ENCODE measurements at places on chromosomes 13 and 19.
A peak's percentile ranks its signal among the peaks of the same experiment; 100 is the strongest.

GRCh38 chr13:46953331-46953730, 56.5 kb upstream of the HTR2A start:
- no peak for DNase-seq

- DNase-seq = no peak
These were observed 11.5 kb downstream of the FZR1 start for GRCh38 chr19:3517638-3518037.

GRCh38 chr19:49677901-49678674, 1.0 kb downstream of the PRMT1 start:
- peak; percentile 64 for DNase-seq

- DNase-seq = no peak
These were observed 40.5 kb downstream of the TEX26 start for GRCh38 chr13:30972888-30973377.

DNA sequence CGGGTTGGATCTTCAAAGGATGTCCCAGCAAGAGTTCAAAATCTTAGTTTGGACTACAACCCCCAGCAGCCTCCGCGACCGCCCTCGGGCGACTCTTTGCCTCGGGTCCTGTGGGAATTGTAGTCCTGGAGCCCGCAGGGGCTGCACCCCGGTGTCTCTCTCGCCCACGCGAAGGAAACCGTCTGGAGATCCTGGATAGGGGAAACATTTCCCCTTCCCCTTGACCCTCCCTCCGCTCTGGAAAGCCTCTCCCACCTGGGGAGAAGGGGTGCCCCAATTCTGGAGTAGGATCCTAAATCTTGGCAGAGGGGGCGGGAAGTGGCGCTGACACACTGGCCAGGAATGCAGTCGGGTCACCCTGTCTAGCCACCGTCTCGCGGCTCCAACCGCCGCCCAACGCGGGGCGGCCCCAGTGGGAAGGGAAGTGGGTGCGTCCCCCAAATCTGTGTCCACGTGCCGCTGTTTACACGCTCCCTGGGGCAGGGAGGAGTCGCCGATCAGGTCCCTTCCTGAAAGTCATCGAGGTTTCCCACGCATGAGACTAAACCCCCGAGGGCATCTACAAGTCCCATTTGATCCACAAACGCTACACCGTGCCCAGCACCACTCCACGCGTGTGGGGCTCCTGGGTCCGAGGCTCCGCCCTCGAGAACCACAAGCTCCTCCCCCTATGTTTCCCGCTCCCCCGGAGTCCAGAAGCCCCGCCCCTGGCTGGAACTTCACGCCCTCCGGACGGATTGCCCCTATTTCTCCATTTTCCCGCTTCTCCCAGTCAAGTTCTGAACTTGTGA, 761 bp upstream of the PPP1R13L start:
- DNase-seq = peak; percentile 87

- no peak for DNase-seq
These were observed 97.0 kb upstream of the GPR183 start for GRCh38 chr13:99404005-99404755.

- no peak for DNase-seq
These were observed 109.2 kb downstream of the OLFM4 start for GRCh38 chr13:53137779-53138178.

DNA sequence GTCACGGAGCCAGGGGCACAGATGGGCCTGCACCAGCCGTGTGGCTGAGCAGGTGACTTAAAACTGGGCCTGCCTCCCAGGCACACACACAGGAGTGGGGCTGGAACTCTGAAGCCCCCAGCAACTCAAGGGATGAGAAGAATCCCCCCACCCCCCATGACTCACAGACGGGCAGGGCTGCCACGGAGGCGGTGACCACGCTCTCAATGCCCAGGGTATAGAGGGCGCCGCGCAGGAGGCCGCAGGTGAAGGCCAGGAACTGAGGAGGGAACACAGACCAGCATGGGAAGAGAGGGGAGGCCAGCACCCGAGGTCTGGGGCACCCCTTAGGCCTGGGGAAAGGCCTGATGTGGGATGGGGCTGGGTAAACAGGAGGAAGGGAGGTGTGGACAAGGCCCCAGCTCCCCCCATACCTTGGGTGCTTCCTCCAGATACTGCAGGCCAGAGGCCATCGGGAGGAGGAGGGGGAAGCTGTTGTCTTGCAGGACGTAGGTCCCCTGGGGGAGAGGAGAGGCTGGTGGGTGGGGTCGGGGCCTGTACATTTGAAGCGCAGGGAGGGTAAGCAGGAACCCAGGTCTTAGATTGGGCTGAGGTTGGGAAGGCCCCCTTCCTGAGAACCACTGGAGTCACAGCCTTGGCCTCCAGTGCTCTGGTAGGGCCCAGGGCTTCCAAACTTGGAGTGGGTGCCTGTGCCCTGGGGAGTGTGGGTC, 3.1 kb upstream of the NKPD1 start:
- no peak for DNase-seq

DNA sequence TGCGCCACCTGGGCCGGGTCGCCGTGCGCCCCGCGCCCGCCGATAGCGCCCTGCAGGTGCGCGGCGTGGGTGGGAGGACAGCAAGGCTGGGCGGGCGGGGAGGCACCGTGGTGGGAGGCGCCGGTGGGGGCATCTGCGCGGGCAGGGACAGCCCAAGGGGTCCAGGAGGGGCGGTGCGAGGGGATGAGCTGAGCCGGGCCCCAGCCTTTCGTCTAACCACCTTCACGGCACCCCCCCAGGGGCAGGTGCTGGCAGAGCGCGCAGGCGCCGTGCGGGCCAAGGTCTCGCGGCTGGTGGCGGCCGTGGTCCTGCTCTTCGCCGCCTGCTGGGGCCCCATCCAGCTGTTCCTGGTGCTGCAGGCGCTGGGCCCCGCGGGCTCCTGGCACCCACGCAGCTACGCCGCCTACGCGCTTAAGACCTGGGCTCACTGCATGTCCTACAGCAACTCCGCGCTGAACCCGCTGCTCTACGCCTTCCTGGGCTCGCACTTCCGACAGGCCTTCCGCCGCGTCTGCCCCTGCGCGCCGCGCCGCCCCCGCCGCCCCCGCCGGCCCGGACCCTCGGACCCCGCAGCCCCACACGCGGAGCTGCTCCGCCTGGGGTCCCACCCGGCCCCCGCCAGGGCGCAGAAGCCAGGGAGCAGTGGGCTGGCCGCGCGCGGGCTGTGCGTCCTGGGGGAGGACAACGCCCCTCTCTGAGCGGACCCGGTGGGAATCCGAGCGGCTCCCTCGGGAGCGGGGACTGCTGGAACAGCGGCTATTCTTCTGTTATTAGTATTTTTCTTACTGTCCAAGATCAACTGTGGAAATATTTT, 3.1 kb downstream of the KISS1R start:
- no peak for DNase-seq

DNA sequence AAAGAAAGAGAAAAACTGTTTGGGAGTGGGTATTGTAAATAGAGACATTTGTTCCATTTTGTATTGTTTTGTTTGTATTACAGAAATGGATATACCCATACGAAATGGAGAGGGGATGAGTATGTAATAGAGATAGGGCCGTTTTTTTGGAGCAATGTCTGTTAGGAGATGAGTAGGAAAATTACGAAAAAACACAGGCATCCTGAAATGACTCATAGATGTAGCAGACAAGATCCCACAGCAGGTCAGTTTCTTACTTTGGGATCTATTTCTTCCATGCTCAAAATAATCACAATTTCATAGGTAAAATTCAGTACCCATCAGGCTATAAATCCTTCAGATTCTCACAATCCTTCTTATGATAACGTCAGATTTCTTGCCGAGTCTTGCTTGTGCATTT, 779.4 kb upstream of the SLITRK1 start:
- no peak for DNase-seq

DNA sequence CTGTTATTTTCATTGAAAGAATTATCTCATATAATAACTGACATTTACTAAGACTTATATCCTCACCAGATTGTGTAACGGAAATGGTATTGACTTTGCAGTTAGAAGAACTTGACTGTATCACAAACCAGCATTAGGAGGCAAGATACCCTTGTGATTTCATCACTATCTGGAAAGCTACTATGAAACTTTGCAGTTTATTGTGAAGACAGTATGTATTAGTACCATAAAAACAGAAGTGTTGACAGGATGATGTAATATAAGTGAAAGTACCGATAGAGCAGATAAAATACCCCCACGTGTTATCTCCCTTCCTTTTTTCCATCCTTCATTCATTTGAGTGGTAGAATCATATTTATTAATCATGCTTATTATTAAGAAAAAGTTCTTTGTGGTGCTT, 365.7 kb upstream of the KLHL1 start:
- DNase-seq = no peak

DNA sequence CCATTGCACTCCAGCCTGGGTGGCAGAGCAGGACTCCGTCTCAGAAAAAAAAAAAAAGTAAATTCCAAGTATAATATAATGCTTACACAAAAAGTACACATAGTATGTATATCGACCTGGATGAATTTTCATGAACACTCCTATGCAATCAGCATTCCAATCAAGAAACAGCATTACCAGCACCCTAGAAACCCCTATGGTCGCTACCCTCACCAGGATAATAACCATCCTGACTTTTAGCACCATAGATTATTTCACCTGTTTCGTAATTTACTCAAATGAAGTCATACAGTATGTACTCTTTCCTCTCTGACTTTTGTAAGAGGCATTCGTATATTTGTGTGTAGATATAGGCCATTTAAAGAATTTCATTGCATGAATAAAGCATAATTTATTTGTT, 47.6 kb downstream of the PCDH8 start:
- no peak for DNase-seq

- DNase-seq = peak; percentile 80
These were observed 41.9 kb downstream of the CERS4 start for GRCh38 chr19:8251025-8251472.

- DNase-seq = no peak
These were observed 12.4 kb upstream of the DGKH start for GRCh38 chr13:42035905-42036521.

DNA sequence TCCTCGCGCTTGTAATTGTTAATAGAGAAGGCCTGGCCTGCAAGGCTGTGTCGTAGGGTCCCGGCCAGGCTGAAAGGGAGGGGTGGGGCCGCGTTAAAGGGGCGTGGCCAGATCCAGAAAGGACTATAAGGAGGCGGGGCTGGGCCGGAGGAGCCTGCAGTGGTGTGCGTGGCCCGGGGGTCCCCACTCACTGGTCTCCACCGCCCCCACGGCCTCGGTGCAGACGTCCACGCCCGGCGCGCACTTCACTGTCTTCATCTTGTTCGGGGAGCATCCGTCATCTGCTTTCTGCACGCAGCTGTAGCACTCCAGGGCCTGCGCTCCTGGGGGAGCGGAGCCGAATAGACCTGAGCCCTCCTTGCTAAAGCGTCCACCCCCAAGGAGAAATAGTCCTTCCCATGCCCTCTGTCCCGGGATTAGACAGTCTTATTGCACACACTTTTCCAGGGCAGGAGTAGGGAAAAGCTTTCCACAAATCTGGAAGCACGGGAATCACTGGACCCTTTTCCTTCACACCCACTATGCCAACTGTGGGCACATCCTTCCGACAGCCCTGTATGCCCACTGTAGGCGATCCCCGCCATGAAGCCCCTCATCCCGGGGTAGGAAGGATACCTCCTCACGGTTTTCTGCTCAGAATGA, 1.2 kb downstream of the LYPD3 start:
- peak; percentile 68 for DNase-seq

DNA sequence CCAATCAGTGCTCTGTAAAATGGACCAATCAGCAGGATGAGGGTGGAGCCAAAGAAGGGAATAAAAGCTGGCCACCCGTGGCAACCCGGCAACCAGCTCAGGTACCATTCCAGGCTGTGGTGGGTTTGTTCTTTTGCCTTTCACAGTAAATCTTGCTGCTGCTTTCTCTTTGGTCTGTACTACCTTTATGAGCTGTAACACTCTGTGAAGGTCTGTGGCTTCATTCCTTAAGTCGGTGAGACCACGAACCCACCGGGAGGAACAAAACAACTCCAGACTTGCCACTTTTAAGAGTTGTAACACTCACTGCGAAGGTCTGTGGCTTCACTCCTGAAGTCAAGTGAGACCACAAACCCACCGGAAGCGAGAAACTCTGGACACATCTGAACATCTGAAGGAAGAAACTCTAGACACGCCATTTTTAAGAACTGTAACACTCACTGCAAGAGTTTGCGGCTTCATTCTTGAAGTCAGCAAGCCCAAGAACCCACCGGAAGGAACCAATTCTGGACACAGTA, 16.5 kb upstream of the SPACA6 start:
- DNase-seq = no peak

GRCh38 chr19:7527516-7528191, 5.2 kb downstream of the MCOLN1 start:
- peak; percentile 57 for DNase-seq

DNA sequence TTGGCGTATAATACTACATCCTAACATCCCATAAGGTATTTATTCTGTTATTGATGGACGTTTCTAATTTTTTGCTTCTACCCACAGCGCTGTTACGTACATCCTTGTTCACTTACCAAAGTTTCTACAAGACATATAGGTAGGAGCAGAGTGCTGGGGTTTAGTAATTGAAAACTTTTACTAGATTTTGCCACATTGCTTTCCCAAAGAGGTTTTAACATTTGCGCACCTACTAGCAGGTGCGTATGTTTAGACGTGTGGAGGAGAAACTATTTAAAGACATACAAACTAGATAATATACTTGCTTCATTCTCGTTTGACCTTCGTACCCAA, 559 bp upstream of the RPL21 start:
- no peak for DNase-seq

DNA sequence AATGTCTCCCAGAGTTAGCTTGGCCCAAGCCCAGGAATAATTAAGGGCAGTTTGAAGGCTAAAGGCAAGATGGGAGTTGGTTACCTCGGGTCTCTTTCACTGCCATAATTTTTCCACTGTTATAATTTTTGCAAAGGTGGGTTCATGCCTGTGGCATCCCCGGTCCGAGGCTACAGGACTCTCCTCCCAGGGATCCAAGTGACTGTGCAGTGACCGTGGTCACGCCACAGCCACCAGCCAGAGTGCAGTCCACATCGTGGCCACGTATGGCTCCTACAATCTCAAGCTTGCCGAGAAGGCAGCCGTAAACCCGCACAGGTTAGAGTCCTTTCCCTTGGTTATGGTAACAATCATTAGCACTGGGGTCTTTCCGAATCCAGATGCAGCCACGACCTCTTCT, 36.8 kb downstream of the C13orf46 start:
- DNase-seq = no peak

- DNase-seq = peak; percentile 62
These were observed 21.5 kb upstream of the GARRE1 start for GRCh38 chr19:34232566-34233481.

- no peak for DNase-seq
These were observed 26.3 kb upstream of the ZNF492 start for GRCh38 chr19:22607653-22608430.

- DNase-seq = no peak
These were observed 9.4 kb upstream of the DOCK9 start for GRCh38 chr13:98987275-98987674.

- DNase-seq = no peak
These were observed 19.3 kb upstream of the FREM2 start for GRCh38 chr13:38667526-38668109.

All from Ammon's horn (tissue), 1 donor.